Activated CD4-positive, alpha-beta T cell treated with anti-CD3 and anti-CD28 coated beads for 4 hours (primary cell): ENCODE measurements at places on chromosomes 13 and 19.

DNA sequence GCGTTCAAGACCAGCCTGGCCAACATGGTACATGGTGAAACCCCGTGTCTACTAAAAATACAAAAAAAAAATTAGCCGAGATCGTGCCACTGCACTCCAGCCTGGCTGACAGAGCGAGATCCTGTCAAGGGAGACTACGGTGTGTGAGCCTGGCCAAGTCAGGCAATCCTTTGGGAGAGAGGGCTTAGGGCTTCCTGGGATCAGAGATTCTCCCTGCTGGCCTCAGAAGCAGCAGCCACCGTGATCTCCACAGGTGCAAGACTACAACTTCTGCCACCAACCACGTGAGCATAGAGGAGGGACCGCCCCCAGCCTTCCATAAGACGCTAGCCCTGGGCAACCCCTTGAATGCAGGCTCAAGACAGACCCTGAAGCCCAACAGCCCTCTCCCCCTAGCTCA, 7.6 kb downstream of the MFSD12 start:
- no peak for DNase-seq

DNA sequence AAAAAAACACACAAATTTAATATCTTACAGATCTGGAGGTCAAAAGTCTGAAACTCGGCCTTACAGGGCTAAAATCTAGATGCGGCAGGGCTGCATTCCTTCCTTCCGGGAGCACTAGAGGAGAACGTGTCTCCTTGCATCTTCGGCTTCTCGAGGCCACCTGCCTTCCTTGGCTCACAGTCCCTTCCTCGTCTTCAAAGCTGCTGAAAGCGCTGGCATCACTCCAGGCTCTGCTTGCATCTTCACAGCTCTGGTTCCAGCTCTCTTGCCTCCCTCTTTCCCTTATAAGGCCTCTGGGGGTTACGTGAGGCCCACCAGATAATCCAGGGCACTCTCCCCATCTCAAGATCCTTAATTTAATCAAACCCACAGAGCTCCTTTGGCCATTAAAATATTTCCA, 10.5 kb downstream of the XRCC1 start:
- DNase-seq = no peak

GRCh38 chr13:78131346-78131745, 212.7 kb upstream of the EDNRB start:
- no peak for DNase-seq

GRCh38 chr19:20397292-20397691, 168.3 kb downstream of the ZNF737 start:
- no peak for DNase-seq

- DNase-seq = no peak
Observed at GRCh38 chr13:36813225-36813624, 5.8 kb upstream of the RFXAP start.
